ENCODE measurements at places on chromosomes 3 and 15. TPM values are rescaled to one million over a fixed set of nuclear protein-coding genes. Genes with fewer than 3 reads are reported as not detected.

The NR2E3 gene
- not detected for total RNA-seq

The FBN1 gene
- 2.0 TPM for total RNA-seq

The GMNC gene
- total RNA-seq: not detected

The HYKK gene
- 4.1 TPM for total RNA-seq

The SUCNR1 gene
- not detected for total RNA-seq

The ARPP21 gene
- total RNA-seq: not detected

All from hair follicular keratinocyte (primary cell).